GM12878 (cell line): ENCODE measurements at places on chromosomes 12 and 14. TPM values are rescaled to one million over a fixed set of nuclear protein-coding genes. Genes with fewer than 3 reads are reported as not detected.

DNA sequence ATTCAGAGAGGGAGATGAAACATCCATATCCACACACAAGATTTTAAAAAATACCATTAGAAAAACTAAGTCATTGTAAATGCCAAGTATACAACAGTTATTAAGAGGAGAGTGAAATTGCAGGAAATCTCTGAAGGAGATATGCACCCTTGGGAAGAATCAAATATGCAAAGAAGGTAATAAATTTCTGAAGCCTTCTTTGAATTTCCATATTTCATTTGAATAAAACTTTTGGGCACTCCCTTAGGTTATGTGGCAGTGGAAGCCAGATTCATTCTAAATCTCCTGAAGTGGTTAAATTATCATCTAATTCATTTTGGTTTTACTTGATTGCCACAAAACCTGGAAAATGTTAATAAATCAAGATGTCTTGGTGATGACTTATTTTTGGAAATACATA, 138.9 kb upstream of the CLEC14A start:
- no peak for DNase-seq

DNA sequence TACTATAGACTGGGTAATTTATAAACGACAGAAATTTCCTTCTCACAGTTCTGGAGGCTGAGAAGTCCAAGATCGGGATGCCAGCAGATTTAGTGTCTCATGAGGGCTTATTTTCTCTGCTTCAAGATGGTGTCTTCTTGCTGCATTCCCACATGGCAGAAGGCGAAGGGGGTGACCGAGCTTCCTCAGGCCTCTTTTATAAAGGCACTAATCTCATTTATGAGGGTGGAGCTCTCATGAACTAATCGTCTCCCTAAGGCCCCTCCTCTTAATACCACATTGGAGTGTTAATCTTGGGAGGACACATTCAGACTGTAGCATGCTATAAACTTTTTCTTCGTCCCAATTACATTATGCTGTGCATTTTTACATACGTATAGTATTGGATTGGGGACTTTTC, 200.4 kb upstream of the ARHGAP5 start:
- no peak for DNase-seq

- no peak for DNase-seq
These were observed at the start of gene ESR2 for GRCh38 chr14:64293976-64294671. Gene ESR2, minus strand, starts transcription at chr14:64294371. Its CDS starts 11,386 bp downstream, at chr14:64282985.

- no peak for DNase-seq
These were observed 7.9 kb downstream of the METTL25 start for GRCh38 chr12:82366197-82366596.

- no peak for DNase-seq
These were observed 326.6 kb downstream of the PAWR start for GRCh38 chr12:79364197-79364596.

GRCh38 chr14:68088451-68088854, 268.9 kb downstream of the RAD51B start:
- no peak for DNase-seq

DNA sequence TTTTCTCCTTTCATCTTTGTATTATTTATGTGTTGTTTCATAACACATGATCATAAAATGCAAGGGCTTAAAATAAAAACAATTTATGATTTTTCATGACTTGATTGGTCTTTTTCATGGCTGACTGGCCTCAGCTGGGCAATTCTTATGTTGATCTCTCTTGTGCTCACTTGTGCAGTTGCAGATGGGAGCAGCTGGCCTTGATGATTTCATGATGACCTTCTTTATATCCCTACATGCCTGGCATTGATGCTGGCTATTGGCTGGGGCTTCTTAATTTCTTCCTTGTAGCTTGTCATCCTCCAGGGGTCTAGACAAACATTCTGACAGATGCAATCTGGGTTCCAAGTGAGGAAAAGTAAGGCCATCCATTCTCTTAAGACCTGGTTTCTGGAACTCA, 1832.8 kb upstream of the FLRT2 start:
- no peak for DNase-seq

DNA sequence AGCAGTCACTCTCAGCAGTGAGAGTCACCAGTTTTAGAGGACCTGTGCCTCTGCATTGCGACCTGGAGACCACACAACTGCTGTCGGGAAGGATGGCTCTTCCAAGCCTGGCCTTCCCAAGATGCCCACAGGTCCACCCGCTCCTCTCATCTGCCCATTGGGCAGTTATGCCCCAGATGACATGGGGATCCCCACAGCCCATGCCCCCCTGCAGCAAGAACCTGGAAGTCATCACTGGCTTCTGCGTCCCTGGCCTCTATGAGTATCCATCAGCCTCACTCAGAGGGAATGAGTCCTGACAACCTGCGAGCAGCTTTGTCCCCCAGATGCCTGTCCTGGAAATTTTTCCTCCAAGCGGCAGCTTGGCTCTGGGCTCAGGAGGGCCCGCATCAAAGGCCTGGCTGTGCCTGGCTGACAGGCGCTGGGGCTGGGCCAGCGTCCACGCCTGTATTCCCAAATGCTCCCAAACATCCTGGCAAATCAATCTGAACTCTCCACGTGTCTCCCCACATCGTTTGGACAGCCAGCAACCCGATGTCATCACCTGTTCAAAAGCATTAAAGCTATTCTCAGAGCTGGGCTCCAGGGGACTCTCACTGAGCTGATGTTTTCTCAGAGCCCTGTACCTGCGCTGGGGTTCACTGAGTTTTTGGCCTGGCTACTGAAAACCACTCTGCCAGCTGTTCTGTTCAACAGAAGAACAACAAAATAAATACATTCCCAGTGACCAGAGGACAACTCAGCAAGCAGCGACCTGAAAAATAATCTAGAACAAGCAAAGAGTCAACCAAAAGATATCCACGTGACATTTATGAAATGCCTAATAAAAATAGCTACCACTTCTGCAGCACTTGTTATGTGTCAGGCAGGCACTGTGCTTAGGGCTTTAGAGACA, 57.8 kb downstream of the CLMN start:
- no peak for DNase-seq

DNA sequence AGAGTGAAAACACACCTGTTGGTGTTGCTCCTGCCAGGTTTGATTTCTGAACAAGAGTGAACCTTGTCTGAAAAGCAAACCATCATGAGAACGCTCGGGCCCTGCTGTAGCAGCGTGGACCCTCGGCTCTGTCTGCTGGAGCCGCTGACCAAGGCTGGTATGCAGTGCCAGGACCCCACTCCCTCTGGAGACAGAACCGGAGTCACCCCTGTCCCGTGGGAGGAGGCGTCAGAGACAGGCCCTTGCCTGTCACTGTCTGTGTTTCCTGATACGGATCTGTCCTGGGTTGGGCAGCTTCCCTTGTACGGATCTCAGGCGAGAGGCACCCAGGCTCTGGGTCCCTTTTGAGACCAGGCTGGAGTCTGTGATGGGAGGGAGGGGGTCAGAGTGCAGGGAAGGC, 111.6 kb downstream of the ADGRD1 start:
- DNase-seq: no peak

- DNase-seq: no peak
These were observed 8.5 kb upstream of the RFLNA start for GRCh38 chr12:124286414-124286813.

DNA sequence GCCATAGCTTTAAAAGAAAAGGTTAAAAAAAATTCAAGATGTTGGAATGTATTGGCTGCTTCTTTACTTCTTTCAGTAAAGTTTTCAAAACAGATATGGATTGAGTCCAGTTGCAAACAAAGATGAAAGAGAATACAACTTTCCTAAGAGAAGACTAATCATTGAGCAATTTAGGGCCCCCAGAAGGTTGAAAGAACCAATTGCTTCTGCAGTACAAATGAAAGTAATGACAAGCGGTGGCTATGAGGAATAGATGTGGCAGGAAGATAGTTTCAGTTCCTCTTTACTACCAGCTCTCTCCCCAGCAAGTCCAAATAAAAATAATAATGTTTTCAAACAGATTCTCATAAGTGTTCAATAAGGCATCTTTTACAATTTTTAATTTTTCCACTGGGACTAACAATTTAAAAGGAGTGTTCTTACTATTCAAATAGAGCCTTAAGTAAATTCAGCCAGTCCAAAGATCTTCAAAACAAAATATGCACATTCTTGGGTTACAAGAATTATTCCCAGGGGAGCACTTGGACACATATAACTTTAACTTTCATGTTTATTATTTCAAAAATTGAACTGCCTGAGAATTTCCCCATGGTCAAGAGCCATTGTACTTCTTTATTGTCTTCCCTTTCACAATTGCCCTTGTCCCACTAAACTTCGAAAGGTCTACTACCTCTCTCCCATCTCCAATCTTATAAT, 62.3 kb upstream of the PPP1R12A start:
- peak; percentile 45 for DNase-seq

DNA sequence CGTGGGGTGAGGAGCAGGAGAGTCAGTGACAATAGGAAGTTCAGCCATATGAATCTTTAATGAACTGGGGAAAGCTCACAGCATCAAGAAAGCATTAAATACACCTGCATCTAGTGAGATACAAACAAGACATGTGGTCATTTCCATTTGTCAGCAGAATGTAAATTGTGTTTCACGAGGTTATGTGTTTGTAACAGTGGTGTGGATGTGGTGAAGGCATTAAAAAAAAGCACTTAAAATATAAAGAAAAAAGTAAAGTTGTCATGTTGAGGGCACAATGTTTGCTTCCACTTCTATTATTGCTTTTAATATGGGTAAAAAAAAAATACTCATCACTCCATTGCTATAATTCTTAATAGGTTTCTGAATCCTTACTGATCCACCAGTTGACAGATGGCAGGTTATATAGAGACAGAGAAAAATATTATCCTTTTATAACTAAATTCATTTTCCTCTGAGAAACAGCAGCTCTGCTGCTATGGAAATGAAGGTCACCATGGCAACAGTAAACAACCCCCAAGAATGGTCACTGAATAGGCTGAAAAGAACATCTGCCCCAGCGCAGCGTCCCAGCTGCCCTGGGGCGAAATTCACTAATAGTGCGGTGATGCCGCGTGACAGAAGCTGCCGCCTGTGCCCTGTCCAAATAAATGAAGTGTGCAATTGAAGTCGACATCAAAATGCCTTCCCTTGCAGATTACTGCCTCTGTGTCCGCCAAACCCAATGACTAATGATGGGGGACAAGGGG, 226.1 kb downstream of the FOXN3 start:
- no peak for DNase-seq

DNA sequence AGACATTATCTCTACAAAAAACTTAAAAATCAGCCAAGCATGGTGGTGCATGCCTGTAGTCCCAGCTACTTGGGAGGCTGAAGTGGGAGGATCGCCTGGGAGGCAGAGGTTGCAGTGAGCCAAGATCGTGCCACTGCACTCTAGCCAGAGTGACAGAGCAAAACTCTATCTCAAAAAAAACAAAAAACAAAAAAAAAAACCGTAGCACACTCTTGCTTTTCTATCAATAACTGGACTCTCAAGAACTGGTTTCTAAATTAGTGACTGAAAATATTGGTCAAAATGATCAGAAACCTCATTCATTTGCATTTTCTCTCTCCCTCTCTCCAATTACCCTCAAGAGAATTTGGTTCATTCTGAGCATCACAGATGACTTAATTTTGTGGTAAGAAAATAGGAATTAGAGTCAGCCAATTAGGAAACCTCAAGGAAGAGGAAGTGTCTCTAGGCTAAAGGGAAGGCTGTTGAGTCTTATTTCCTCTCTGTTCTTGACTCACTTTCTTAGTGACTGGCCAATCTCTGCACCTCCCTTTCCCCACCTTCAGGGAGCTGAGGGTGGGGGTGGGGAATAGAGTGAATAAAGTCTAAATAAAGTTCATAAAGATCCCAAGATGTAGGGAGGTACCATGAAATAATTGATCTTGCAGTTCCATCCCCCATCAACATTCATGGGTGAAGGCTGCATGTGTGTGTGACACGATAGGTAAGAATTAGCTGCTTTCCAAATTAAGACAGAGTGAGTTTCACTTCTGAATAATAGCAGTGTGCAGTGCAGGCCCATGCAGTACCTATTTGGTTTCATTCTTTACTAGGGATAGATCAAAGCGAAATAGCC, 6.8 kb upstream of the PSMA6 start:
- DNase-seq: peak; percentile 95

DNA sequence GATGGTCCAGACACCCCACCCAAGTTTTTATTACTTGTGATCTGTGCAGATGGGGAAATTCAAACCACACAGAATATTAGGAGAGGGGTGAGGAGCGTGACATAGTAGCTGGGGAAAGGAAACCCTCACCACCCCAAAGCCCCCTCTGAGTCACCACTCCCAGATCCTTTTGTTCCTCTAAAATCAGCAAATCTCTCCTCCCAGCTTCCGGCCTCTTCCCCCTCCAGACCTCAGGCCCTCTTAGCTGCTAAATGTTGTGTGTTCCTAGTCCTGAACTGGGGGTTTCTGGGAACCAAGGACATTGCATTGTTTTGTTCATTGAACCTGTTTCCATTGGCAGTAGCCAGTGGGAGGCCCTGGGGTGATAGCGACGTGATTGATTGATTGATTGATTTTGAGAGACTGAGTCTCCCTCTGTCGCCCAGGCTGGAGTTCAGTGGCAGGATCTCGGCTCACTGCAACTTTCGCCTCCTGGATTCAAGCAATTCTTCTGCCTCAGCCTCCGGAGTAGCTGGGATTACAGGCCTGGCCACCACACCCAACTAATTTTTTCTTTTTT, 5.9 kb upstream of the ORAI1 start:
- DNase-seq: no peak

DNA sequence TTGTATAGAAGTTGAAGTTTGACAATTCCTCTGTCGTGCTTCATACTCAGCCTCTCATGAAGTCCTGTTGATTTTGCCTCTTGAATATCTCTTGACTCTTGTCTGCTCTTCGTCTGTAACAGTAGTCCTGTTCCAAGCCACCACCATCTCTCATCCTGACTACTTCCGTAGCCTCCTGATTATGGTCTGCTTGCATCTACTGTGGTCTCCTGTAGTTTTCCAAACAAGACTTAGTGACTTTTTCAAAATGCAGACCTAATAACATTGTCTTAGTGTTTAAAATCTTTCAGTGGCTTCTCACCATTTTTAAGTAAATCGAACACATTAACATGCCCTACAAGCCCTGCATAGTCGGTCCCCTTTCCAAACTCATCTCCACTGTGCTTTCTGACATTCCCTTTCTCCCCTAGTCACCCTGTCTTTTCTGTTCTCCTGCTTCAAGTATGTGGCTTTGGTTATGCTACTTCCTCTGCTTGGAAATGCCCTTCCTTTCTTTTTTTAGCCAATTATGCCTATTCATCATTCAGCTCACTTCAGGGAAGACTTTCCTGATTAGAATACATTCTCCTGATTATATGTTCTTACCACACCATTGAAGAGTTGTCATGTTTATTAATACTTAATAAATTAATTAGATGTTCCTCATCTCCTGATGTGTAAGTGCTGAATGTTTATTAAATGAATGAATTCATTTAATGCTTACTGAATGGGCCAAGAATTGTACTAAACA, 2.0 kb downstream of the SCYL2 start:
- DNase-seq: no peak

- DNase-seq: no peak
These were observed 15.0 kb downstream of the ZFYVE21 start for GRCh38 chr14:103730490-103731035.

The LGR5 gene
- not detected in 2 replicates for polyA plus RNA-seq

The TRIM9 gene
- polyA plus RNA-seq: 0.05 and 0.09 TPM in 2 replicates

The OVCH1 gene
- polyA plus RNA-seq: not detected in 2 replicates

The SLC10A1 gene
- polyA plus RNA-seq: 0.09 and 0.16 TPM in 2 replicates

The PCED1B gene
- polyA plus RNA-seq: 2.6 and 2.8 TPM in 2 replicates
